Liver (tissue), 10 donors: ENCODE measurements at places on chromosomes 3 and 15.

GRCh38 chr3:188578576-188579363 is 424.8 kb downstream of the LPP start:
- H3K4me3 ChIP-seq = no peak overlapping the region
- peaks cover 2% of the 10 kb centered on the region for H3K36me3 ChIP-seq
- DNase-seq = no peak
- H3K27ac ChIP-seq = peak overlapping the region; percentile 10

DNA sequence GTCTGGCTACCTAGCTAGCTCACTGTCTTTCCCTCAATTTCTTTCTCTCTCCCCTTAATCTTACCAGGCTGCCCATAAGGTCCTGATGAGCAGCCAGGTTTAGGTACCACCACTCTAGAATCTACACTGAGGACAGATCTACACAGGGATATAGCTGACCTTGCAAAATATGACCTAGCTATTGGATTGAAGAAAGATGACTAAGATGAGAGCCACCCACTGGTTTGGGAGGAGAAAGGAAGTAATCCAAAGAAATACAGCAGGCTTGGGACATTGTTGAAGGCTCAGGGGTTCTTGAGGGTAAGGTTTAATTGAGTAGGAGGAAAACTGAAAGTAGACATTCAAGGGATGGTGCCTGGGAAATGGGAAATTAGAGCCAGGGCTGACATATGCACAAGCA is 142.0 kb upstream of the TMC3 start:
- DNase-seq = no peak
- H3K27ac ChIP-seq = no peak overlapping the region
- H3K4me1 ChIP-seq = no peaks in the 10 kb centered on the region
- H3K27me3 ChIP-seq = no peaks in the 10 kb centered on the region
- no peaks in the 10 kb centered on the region for H3K36me3 ChIP-seq

DNA sequence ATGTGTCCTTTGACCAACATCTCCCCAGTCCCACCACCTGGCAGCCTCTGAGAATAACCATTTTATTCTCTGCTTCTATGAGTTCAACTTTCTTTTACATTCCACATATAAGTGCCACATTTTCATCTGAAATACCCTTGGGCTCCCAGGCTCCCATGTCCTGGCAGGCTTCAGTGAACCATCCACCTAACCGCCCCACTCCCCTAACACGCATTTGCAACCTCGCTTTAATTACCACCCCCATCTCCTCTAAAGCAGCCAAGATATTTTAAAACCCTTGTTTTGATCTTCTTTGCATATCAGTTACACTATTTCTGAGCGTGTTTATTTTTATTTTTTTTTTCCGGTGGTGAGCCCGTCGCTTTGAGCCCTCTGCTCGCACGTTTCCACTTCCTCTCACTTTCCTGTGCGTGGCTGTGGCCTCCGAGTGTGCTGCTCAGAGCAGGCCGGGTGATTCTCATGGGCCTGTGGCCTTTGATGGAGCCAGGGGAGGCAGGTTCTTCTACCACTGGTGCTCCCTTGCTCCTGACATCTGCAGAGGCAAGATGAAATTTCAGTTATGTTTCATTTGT is 195.4 kb upstream of the LPP start:
- peaks cover 22% of the 10 kb centered on the region for H3K4me1 ChIP-seq
- no peak for DNase-seq
- no peak overlapping the region for H3K27ac ChIP-seq
- no peak overlapping the region for H3K4me3 ChIP-seq

DNA sequence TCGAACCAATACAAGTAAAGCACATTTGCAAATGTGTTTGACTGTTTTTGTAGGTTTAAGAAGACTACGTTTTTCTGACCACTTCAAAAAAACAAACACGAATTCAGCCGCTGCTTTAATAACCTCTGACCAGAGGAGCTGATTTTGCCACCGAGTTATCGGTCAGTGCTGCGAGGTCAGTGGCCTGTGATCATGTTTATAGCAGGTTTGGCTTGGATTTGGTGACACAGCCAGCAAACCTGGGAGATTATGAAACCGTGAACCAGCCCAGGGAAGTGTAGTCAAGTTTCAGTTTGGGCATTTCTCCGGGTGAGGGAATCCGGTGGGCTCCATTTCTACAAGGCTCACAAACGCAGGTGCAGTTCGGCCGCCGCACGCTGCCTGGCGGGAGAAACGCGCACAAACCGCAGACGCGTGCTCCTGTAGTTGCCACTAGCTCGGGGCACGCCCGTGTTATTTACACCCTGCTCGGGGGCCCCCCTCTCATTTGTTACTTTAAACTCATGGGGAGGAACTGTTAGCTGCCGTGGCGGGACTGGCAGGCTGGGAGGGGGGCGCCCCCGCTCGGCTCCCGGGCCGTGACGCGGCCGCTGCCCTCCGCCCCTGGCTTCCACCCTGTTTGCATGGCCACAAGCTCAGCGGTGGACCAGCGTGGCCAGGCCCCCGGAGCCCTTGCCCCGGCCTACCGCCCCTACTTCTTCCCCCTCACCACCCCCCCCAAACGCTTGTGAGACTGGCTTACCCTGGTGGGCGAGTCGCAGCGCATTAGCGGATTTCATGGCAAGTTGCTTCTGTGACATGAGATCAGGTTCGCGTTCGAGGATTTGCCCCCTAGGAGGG is 13.6 kb upstream of the ONECUT1 start:
- DNase-seq = no peak
- no peaks in the 10 kb centered on the region for H3K27me3 ChIP-seq
- H3K27ac ChIP-seq = peak overlapping the region; percentile 98
- peaks cover 14% of the 10 kb centered on the region for H3K4me1 ChIP-seq

GRCh38 chr15:52651868-52652267 is 27.3 kb downstream of the ATOSA start:
- peaks cover 34% of the 10 kb centered on the region for H3K4me1 ChIP-seq
- peak; percentile 48 for DNase-seq
- no peaks in the 10 kb centered on the region for H3K27me3 ChIP-seq
- H3K4me3 ChIP-seq = peak overlapping the region; percentile 31
- H3K36me3 ChIP-seq = no peaks in the 10 kb centered on the region

DNA sequence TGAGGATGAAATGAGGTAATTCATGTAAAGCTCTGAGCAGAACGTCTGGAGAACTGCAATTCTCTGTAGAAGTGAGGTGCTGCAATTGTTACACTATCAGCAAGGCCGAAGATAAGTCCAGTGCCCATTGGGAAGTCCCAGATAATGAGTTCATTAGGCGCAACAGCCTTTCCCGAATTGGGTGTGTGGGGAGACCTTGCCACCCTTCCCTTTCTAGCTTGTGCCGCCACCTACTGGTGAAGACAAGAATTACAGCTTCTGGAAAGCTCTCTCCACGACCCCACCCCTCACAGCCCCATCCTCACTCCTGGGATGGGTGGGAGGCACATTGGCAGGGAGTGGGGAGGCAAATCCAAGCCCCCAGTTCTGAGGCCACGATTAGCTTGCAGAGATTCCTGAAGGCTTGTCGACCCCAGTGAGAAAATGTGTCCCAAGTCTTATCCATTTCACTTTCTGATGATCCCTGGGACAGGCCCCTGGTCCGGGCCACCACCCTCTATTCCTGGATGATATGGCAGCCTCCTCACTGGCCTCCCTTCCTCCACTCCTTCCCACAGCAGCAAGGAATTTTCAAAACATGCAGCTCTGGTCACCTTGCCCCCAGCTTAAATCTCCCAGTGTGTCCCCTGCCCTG is 36.4 kb downstream of the FAM3D start:
- H3K4me3 ChIP-seq = no peak overlapping the region
- no peaks in the 10 kb centered on the region for H3K27me3 ChIP-seq
- no peaks in the 10 kb centered on the region for H3K36me3 ChIP-seq
- H3K27ac ChIP-seq = no peak overlapping the region

DNA sequence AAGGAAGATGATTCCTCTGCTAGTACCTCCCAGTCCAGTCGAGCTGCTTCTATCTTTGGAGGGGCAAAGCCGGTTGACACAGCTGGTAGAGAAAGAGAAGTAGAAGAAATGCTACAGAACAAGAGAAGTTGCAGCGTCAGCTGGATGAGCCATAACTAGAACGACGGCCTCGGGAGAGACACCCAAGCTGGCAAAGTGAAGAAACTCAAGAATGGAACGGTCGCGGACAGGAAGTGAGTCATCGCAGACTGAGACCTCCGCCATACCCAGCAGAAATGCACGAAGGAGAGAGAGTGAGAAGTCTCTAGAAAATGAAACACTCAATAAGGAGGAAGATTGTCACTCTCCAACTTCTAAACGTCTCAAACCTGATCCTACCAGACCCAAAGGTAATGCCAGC is 19.0 kb upstream of the PARP14 start:
- DNase-seq = no peak
- no peaks in the 10 kb centered on the region for H3K36me3 ChIP-seq

DNA sequence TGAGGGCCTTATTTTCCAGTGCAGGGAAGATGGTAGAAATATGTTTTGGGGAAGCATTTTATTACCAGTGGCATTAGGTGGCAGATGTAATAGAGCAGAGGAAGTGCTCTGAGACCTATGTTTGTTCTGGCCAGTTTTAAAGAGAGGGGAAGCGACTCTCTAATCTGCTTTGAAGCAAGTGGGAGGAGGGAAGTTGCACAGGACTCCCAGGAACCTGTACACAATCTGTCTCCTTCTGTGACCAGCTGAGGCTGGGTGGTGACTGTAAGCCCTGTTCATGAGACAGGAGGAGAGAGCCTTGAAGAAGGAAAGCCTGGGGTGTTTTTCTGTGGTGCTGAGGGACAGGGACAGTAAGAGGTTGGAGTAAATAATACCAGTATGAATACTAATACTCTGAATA is 60.5 kb downstream of the LPP start:
- H3K4me1 ChIP-seq = peaks cover 3% of the 10 kb centered on the region
- no peak overlapping the region for H3K4me3 ChIP-seq
- H3K27me3 ChIP-seq = no peaks in the 10 kb centered on the region
- no peaks in the 10 kb centered on the region for H3K36me3 ChIP-seq

GRCh38 chr3:72475258-72476138 is 372.7 kb downstream of the SHQ1 start:
- peak overlapping the region; percentile 48 for H3K27ac ChIP-seq
- no peaks in the 10 kb centered on the region for H3K36me3 ChIP-seq
- H3K4me1 ChIP-seq = peaks cover 14% of the 10 kb centered on the region
- no peak for DNase-seq
- H3K27me3 ChIP-seq = no peaks in the 10 kb centered on the region

GRCh38 chr3:107325446-107325845 is 51.8 kb upstream of the CCDC54 start:
- no peaks in the 10 kb centered on the region for H3K36me3 ChIP-seq
- H3K27ac ChIP-seq = no peak overlapping the region
- H3K4me1 ChIP-seq = no peaks in the 10 kb centered on the region

GRCh38 chr15:58870451-58870850 is 63.0 kb downstream of the SLTM start:
- no peaks in the 10 kb centered on the region for H3K36me3 ChIP-seq
- no peak overlapping the region for H3K27ac ChIP-seq
- no peaks in the 10 kb centered on the region for H3K4me1 ChIP-seq
- no peak overlapping the region for H3K4me3 ChIP-seq

- H3K27ac ChIP-seq = no peak overlapping the region
- DNase-seq = no peak
- no peaks in the 10 kb centered on the region for H3K4me1 ChIP-seq
- no peak overlapping the region for H3K4me3 ChIP-seq
These were observed 539.1 kb upstream of the ROBO2 start for GRCh38 chr3:76500746-76501275.

DNA sequence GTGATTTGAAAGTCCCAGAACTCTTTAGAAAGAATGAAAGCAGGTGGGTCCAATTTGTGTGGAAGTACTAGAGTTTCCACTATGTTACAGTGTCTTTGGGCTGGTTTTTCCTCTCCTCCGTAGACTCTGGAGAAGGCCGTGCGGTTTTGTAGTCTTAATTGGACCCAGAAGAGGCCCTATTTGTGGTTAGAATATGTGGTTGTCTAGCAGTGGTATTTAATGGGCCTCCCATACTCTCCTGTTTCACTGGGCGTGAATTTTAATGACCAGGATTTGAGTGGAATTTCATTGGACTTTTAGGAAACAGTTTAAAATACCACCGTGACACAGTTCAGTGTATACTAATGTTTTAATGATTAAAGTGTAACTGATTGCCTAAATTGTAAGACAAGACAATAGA is 182.3 kb downstream of the BBX start:
- no peaks in the 10 kb centered on the region for H3K36me3 ChIP-seq
- H3K27me3 ChIP-seq = no peaks in the 10 kb centered on the region
- H3K27ac ChIP-seq = no peak overlapping the region
- H3K4me1 ChIP-seq = no peaks in the 10 kb centered on the region
- no peak overlapping the region for H3K4me3 ChIP-seq

DNA sequence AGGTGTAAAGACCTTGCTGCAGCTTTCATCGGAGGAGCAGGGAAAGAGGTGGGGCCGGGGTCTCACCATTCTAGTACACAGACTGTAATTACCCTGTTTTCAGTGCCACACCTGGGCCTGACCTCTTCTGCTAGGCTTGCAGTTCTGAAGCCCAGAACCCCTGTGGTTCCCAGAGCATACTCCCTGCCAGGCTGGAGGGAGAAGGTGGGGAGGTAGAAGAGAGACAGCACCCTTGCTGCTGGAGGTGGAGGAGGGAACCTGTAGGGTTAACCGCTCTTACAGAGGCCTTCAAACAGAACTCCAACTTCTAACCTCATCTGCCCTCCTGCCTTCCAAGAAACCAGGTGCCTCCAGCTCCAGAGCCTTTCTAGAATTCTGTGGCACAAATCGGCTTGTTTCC is 27.0 kb downstream of the PCOLCE2 start:
- no peaks in the 10 kb centered on the region for H3K27me3 ChIP-seq
- no peaks in the 10 kb centered on the region for H3K36me3 ChIP-seq
- no peak for DNase-seq
- no peak overlapping the region for H3K4me3 ChIP-seq

DNA sequence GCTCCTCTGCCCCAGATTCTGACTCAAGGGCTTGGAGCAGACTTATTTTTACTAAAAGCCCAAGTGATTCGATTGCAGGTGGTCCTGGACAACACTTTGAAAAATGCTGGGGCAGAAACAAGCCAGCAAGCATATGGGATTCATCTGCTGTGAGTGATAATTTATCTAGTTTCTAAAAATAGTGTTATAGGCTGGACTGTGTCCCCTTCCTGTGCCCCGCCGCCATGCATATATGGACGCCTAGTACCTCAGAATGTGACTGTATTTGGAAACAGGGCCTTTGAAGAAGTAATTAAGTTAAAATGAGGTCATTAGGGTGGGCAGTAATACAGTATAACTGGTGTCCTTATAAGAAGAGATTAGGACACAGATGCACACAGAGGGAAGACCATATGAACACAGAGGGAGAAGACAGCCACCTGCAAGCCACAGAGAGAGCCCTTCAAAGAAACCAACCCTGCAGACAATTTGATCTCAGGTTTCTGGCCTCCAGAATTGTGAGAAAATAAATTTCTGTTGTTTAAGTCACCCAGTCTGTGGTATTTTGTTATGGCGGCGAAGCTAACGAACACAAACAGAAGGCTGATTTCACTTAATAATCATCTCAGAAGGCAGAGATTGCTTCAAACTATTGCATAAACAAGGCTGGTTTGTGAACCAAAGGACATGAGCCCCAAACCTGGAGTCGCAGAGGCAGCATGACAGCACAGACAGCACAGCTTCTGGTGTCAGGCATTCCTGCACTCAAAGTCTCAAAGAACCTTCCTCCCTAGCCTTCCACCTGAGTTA is 59.1 kb downstream of the CCNL1 start:
- no peak for DNase-seq
- no peaks in the 10 kb centered on the region for H3K4me1 ChIP-seq
- H3K27ac ChIP-seq = no peak overlapping the region
- H3K36me3 ChIP-seq = no peaks in the 10 kb centered on the region
- no peaks in the 10 kb centered on the region for H3K27me3 ChIP-seq
- no peak overlapping the region for H3K4me3 ChIP-seq

- peaks cover 11% of the 10 kb centered on the region for H3K27me3 ChIP-seq
- H3K36me3 ChIP-seq = no peaks in the 10 kb centered on the region
- H3K4me3 ChIP-seq = no peak overlapping the region
- peaks cover 6% of the 10 kb centered on the region for H3K4me1 ChIP-seq
- no peak for DNase-seq
- no peak overlapping the region for H3K27ac ChIP-seq
These were observed 1.0 kb upstream of the RYR3 start for GRCh38 chr15:33309602-33310276.

- no peak overlapping the region for H3K4me3 ChIP-seq
These were observed 5.6 kb upstream of the AP3S2 start for GRCh38 chr15:89899295-89899945.
